ENCODE measurements at places on chromosomes 13 and 19. TPM values are rescaled to one million over a fixed set of nuclear protein-coding genes. Genes with fewer than 3 reads are reported as not detected.

CRX gene
- total RNA-seq: not detected

MIR17HG gene
- total RNA-seq: 12.3 TPM

CYP4F11 gene
- total RNA-seq: not detected

FZR1 gene
- total RNA-seq: 39.5 TPM

PSG1 gene
- 0.62 TPM for total RNA-seq

Data from uterine smooth muscle cell (primary cell).